ENCODE measurements at places on chromosomes 6 and 20.

GRCh38 chr6:37903351-37904340 is 84.1 kb downstream of the ZFAND3 start:
- DNase-seq = peak; percentile 20

DNA sequence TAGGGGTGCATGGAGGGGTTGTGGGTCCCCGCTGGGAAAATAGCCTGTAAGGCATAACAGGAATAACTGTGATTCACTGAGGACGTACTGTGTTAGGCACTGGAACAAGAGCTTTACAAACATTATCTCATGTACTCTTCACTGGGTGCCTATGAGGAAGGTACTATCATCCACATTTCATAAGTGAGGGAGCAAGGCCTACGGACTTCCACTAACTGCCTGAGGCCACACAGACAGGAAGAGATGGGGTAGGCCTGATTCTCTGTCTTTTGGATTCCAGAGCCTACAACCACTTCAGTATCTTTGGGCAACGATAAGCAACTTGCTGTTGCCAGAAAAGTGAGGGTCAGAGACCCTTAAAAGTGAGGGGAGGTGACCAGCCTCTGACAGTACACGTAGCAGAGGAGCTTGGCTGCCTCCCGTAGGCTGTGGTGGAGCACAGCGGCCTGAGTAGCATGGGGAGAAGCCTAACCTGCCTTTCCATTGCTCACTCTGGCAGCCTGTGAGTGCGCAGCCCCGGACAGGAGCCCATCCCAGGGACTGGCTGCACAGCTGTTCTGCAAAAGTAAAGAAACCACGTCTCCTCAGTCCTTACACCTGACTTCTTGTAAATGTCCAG is 30.4 kb downstream of the PSMB1 start:
- peak; percentile 33 for DNase-seq

DNA sequence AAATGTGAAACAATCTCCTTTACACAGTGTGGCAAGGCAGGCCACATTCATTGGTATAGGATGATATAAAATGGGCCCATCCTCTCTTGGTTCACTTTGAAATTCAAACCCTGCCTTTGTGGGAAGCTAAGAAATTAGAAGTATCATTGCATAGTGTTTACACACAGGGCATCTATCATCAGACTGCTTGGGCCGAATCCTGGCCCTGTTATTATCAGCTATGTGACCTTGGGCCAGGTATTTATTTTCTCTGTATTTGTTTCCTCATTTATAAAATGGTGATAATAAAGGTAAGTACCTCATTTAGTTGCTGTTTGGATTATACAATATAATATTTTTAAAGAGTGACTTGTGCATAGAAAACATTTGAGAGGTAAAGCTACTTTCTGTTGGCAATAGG is 45.5 kb downstream of the PTPRK start:
- DNase-seq = no peak

GRCh38 chr6:85408039-85408438 is 41.8 kb upstream of the NT5E start:
- no peak for DNase-seq

DNA sequence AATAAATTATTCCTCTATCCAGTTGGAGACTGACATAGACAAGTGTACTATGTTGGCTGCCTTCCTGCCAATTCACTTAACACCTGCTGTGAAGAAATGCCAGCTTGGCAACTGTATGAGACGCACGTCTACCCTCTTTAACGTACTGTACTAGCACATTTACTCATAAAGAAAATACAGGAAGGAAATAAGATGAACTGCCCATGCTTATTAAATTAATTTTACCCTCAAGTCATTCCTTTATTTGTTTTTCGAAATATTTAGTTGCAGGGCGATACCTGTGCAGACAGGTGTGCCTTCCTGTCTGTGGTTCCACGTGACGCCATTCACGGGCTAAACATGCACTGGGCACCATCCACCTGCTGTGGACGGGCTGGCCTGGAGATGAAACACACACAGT is 52.0 kb downstream of the PSMG4 start:
- peak; percentile 78 for DNase-seq

- no peak for DNase-seq
Measured at GRCh38 chr6:65505736-65506135, 201.3 kb downstream of the EYS start.

GRCh38 chr6:151911401-151911800 is 103.9 kb downstream of the ESR1 start:
- DNase-seq = no peak

- peak; percentile 67 for DNase-seq
Measured at GRCh38 chr6:139882977-139883728, 508.7 kb upstream of the CITED2 start.

GRCh38 chr20:5835321-5835821 is 85.2 kb downstream of the SHLD1 start:
- DNase-seq = peak; percentile 24

DNA sequence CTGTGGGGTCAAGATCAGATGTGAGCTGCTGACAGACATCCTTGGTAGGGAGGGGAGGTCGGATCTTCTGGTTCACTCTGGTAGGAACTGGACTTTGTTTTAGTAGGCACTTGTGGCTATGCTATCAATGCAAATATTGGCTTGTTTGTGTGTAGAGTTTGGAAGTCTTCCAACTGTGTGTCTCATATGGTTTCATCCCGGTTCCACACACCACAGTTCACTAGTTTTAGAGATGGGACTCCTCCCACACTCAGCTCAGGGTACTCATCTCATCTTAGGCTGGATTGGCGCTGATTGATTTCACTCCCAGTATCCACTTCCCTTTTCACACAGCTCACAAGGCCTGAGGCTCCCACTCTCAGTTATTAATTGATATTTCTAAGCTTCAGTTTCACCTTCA is 161.3 kb downstream of the THBS2 start:
- no peak for DNase-seq

GRCh38 chr6:21996425-21997118 is 300.3 kb downstream of the PRL start:
- DNase-seq = no peak

DNA sequence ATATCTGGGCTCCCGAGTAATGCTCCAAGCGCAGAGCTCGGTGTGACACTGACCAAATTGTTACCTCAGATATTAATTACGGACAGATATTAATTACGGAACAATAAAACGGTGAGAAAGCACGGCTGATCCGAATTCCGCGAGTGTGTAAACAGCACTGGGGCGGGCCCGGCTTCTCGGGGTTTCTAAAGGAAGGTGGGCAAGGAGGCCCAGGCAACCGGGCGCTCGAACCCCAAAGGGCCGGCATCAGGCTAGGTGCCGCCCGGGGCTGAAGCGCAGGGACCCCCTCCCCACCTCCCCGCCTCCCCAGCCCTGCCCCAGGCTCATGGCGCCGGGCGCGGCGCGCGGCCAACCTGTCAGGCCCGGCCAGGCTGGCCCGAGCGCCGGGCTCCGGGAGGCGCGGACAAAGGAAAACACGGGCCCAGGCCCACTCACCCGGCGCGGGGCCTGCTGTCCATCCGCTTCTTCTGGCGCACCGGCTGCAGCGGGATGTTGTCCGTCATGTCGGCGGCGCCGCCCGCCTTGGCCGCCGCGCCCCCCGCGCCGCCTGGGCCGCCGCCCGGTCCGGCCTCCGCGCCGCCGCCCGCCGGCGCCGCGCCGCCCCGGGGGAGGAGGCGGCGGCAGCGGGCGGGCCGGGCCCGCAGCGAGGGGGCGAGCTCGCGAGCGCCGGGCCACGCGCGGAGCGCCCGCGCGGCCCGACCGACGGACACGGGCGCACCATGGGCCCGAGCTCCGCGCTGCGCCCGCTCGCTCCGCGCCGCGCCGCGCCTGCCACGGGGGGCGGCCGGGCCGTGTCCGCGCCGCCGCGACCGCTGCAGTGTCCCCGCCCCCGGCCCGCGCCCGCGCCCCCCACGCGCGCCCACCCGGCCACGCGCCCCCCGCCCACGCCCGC is at the start of gene ATP9A:
ATP9A (minus strand) TSS at position 524 of the 892 bp plus-strand sequence; CDS start at position 503, 21 bp downstream.
- peak; percentile 56 for DNase-seq

DNA sequence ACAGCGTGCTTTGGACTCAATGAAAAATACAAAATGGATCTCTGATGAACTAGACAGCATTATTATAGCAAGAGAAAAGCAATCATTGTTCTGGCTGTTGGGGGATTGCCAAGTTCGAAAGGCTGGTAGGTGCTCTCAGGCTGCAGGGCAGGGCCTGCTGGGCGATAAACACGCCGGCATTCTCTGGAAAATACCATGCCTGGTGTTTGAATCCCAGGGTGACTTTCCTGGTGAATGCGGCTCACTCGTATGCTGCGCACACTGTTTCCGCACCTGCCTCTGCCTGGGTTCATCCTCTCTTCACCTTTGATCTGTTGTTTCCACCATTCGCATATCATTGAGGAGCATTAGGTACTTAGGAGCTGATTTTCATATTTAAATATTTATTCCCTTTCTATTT is 37.4 kb downstream of the GCNT2 start:
- no peak for DNase-seq

- peak; percentile 90 for DNase-seq
Measured at GRCh38 chr20:13249798-13250170, 28.7 kb downstream of the ISM1 start.

All from muscle of leg (tissue), 16 donors.